RKO (cell line): ENCODE measurements at places on chromosomes 12 and 14.

DNA sequence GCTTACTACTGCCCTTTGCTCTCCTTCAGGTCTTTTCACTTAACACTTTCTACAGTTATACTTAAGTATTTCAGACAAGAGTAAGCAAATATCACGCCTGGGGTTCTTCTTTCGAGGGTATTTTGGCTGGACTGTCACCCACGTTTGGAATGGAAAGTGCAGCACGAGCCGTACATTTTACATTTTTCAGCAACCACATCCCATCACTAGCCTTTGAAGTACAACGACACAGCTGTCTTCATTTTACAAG lies 349 bp upstream of the FAM177A1 start:
- no peak for DNase-seq

- no peak for DNase-seq
Measured at GRCh38 chr12:124679533-124680371, 112.3 kb upstream of the NCOR2 start.

DNA sequence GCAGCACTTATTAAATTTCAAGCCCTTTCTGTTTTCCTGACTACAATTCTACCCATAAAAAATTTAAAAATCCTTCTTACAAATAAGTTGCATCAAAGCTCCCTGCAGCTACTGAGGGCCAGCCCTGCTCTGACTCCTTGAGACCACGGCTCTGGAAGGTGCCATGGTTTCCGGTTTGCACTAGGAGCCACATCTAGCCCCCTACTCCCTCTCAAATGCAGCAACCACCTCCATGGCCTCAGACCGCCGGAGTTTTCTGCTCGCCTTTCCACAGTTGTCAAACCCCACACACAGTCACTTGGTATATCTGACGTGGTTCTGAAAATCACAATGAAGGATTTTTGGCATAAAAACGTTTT lies 30.1 kb downstream of the P2RX4 start:
- no peak for DNase-seq

GRCh38 chr12:9383585-9383984 lies 175.4 kb upstream of the PZP start:
- DNase-seq: no peak

- peak; percentile 51 for DNase-seq
Measured at GRCh38 chr14:33676135-33676566, 274.7 kb downstream of the EGLN3 start.

DNA sequence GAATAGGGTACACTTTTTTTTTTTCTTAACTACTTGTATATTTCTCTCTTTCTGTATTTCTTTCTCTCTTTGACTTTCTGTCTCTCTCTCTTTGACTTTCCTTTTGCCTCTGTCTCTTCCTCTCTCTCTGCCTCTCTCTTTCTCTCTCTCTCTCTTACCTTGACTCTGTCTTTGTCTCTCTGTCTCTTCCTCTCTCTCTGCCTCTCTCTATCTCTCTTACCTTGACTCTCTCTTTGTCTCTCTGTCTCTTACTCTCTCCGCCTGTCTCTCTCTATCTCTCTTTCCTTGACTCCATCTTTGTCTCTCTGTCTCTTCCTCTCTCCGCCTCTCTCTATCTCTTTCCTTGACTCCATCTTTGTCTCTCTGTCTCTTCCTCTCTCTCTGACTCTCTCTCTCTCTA lies 62.4 kb upstream of the PRMT8 start:
- DNase-seq: no peak

- no peak for DNase-seq
Measured at GRCh38 chr12:3928538-3929184, 55.5 kb upstream of the PARP11 start.

DNA sequence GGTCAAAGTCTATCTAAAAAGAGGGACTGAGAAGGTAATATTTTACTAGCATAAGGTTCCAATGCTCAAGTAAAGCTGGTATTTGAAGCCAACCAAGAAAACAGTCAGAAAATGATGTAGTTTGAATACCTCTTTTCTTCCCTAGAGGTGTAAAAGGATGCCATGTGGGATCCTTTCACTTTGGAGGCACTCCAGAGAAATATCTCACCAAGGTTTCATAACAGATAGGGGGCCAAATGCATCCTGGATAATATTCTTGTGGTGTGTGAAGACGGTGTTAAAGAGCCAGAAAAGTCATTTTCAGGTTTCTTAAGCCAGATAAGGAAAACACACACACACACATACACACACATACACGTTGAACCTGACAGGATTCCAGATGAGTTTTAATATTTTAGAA lies 136.1 kb upstream of the PRKD1 start:
- no peak for DNase-seq

GRCh38 chr14:78683981-78684380 lies 513.8 kb downstream of the NRXN3 start:
- no peak for DNase-seq

DNA sequence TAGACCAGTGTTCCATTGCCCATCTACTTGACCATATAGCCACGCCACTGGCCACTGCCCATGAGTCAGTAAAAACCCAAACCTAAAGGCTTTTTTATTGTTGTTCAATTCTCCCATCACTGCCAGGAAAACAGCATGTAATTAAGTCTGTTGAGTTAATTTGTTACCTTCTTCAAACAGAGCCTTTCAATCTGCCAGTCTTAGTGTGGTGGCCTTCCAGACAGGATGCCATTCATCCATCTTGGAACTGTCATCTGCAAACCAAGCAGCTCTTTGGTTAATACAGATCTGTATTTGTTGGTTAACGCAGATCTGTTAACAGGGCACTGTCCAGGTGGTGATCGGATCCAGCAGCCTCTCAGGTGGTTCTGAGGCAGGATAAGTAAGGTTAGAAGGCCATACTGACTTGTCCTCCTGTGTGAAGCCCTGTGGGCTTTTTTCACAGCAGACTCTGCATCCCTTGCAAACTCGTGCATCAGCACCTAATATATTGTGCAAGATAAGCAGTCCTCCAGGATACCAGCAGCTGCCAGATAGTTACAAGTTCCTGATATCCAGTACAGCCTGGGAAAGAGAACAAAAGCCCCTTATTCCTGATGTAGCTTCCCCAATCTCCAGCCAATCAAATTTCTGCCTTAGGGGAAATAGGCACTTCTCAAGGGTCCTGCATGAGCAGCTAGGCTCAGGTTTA lies 59.1 kb upstream of the DHRS4 start:
- no peak for DNase-seq

DNA sequence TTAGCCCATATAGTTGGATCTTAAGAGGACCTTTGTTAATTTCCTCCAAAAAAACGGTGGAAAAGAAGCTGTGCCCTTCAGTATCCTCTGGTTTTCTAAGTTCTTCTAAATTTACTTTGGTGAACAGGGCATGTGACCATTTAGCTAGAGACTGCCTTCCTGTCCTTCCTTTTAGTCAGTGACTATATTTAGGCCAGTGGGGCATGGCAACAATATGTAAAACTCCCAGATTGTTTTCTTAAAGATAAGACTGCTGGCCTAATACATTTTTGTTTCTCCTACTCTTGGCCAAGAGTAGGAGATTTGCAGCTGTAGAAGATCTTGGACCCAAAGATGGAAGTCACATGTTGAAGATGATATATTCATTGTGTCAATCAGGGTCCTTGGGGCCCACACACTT lies 325.1 kb upstream of the DCN start:
- DNase-seq: no peak
